Sigmoid colon (tissue), 7 donors: ENCODE measurements at places on chromosomes 12 and 14. TPM values are rescaled to one million over a fixed set of nuclear protein-coding genes. Genes with fewer than 3 reads are reported as not detected.

GRCh38 chr12:85489194-85489593, 209.2 kb downstream of the ALX1 start:
- no peak for DNase-seq

DNA sequence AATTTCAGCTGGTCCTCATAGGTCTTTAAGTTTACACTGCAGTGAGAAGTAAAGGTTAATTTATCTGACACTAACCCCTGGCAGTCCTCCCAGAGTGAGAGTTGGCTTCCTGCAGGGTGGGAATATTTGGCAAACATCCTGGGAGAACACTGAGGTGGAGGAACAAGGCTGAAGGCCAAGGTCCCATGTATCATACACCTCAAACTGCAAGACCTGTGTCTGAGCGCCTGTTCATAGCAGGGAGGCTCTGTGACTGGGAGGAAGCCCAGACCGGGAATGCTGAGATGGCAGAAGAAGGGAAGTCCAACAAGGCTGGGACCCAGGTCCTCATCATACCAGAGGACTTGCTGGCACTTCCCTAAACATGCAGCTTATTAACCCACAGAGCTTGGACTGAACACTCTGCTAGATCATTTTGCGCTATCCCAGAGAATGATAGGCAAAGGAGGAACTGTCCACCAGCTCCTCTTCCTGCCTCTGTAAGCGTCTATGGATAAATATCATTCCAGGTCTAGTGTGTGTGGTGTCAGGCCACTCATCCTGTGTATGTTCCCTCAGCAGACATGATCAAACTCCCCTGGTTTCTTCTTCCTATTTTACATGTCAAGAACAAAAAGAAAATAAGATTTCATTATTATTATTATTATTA, 199.6 kb upstream of the CNOT2 start:
- DNase-seq: no peak

- no peak for DNase-seq
Measured at GRCh38 chr12:127231371-127231770, 1035.6 kb upstream of the TMEM132C start.

GRCh38 chr12:13220838-13221237, 24.3 kb downstream of the EMP1 start:
- no peak for DNase-seq

- DNase-seq: no peak
Measured at GRCh38 chr12:87425942-87426554, 603.2 kb downstream of the C12orf50 start.

- DNase-seq: no peak
Measured at GRCh38 chr12:112537710-112538396, 119.1 kb downstream of the PTPN11 start.

GRCh38 chr14:94175011-94175745, 1.1 kb downstream of the PPP4R4 start:
- peak; percentile 65 for DNase-seq

Gene HCAR2
- not detected for total RNA-seq

Gene PROX2
- total RNA-seq: not detected

Gene PRH2
- total RNA-seq: not detected

Gene ARMH4
- 1.2 TPM for total RNA-seq

Gene IFNG
- total RNA-seq: not detected

Gene CLEC9A
- total RNA-seq: not detected

Gene TAS2R8
- not detected for total RNA-seq
